ENCODE measurements at places on chromosomes 6 and 20.

- DNase-seq, result peak; percentile 67
These were observed 29.4 kb downstream of the PHIP start for GRCh38 chr6:79048611-79049010.

GRCh38 chr20:24773168-24773567, 175.9 kb upstream of the CST7 start:
- no peak for DNase-seq

DNA sequence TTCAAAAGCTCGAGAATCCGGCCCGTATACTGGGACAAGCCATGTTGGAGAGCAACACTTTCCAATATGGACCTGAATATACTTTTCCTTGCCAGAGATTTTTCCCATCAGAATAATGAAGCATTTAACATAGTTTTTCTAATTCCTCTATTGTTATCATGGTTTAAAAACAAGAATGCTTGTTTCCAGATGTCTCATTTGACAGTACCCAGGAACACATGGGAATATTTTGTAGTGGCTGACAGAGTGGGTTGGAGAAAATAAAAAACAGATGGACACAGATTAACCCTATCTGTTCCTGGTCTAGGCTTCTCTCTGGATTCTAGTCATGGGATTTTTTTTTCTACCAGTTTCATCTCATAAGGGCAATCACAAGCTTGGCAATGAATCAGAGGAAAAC, 164.8 kb upstream of the CEP162 start:
- no peak for DNase-seq

DNA sequence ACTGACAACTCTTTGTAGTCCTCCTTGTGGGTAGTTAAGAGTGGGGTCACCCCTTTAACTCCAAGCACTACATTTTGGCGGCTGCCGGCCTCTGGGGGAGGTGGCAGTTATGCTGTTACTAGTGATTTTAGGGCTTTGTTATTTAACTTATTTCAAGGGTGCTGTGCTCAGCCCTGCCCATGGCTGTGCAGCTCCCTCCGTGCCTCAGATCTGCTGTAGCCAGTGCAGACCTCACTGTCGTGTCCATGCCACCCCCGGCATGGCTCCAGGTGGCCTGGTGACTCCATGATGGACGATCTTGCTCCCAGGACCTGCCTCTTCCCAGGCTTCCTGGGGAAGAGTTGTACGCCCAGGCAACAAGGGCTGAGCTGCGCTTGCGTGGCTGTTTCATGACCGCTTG, 15.4 kb downstream of the UQCC2 start:
- no peak for DNase-seq

Data from hematopoietic multipotent progenitor cell treated with erythropoietin and hydrocortisone succinate and interleukin-3 and kit ligand, for 4 days (in vitro differentiated cells).